ENCODE measurements at places on chromosomes 11 and 22. TPM values are rescaled to one million over a fixed set of nuclear protein-coding genes. Genes with fewer than 3 reads are reported as not detected.

RNF214 gene
- total RNA-seq = 10.4 TPM

EPS8L2 gene
- 64.8 TPM for total RNA-seq

SLC17A6 gene
- not detected for total RNA-seq

TCN1 gene
- 0.09 TPM for total RNA-seq

ZP1 gene
- 0.38 TPM for total RNA-seq

LINC01488 gene
- total RNA-seq = not detected

RIMBP3C gene
- 0.13 TPM for total RNA-seq

DGAT2 gene
- 1.7 TPM for total RNA-seq

OTOG gene
- total RNA-seq = not detected

ABTB2 gene
- 41.2 TPM for total RNA-seq

RAB39A gene
- 0.53 TPM for total RNA-seq

All from A549 treated with ZK216348 at 1 μM for 4 hours (cell line).